ENCODE measurements at places on chromosomes 3 and 15.

- no peak for DNase-seq
These were observed 123.2 kb downstream of the PDCD6IP start for GRCh38 chr3:33921608-33922007.

GRCh38 chr3:12370758-12371157, 81.9 kb downstream of the PPARG start:
- no peak for DNase-seq

DNA sequence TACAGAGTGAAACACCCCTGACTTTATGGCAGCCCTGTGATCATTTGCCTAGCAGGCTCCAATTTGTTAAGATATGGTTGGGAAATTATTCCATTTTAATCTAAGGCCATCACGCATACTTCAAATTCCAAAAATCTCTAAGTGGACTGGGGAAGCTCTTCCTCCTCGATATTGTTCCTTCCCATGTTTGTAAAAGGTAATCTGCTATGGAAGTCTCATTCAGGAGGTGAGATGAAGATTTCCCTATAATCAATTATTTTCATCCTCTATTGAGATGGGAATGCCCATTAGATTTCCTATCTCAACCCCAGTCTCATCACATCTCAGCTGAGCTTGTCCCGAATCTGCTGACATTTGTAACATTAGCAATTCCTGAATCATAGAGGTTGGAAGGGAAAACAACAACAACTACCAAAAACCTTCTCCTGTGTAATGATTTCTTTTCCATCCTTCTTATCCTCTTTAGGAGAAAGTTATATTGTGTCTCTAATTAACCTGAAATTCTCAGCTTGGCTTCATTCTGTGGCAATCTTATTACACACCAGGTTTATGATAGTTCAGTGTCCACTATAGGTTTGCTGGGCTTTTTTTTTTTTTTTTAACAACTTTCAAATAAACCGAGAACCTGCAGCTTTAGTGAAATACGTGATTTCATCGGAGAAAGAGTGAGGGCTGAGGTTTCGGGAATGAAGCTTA, 2.2 kb upstream of the NR2F2 start:
- no peak for DNase-seq

DNA sequence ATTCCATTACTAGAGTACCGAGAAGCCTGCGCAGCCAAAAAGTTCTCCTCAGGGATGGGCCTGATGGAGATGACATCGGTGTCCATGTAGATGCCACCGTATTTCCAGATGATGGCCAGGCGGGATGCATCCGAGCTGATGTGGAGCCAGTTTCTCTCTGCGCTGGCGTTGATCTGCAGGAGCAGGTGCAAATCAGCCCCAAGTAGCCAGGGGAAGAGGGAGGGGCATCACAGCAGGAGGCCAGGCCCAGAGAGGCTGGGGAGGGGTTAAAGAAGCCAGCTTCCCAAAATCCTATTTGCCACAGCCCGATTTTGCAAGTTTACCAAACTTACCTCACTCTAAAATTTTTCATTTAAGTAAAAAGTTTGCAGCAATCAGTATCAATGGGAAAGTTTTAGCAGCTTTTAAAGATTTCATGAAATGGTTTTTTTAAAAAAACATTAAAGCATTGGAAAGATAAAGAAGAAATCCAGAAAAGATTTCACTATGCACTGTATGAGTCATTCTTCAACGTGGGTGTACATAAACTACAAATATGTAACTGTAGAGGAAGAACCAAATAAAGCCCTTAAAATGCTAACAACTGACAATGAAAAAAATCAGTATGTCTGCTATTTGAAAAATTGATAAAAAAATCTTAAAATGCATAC, 7.4 kb downstream of the A4GNT start:
- DNase-seq, result no peak

DNA sequence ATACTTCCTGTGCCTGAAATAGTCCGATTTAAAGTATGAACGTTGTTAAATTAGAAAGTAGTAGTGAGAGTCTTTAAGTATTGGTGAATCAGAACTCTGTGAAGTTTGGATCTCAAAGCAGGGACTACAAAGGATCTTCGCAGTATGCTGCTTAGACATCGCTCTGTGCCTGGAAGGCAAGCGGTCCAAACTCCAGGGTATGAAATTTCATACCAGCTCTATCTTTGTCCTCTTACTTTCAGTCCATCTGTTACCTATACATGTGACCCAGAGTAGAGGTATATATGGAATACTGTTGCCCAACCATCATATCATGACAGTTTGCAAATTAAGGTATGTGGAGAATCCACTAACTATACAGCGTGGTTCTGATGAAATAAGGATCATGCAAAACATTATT, 34.5 kb downstream of the VPS8 start:
- no peak for DNase-seq

- no peak for DNase-seq
These were observed 1.2 kb upstream of the DAZL start for GRCh38 chr3:16606398-16606797.

- no peak for DNase-seq
These were observed 61.6 kb upstream of the LRRFIP2 start for GRCh38 chr3:37236024-37236423.

DNA sequence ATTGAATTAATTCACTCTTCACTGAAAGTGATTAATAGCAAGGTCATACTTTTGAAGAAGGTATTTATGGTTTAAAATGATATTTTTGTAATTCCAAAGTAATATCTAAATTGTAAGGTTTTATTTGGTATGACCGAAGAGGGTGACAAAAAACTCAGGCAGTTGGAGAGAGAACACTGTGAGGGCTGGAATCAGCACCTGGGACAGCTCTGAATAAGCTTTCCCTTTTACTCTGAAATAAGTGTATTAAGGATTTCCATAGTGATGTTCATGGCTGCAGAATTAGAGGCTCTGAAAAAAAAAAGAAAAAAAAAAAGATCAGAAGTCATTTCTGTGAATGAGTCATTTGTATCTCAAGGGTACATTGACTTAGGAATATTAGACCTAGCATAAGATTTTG, 299.5 kb downstream of the IL5RA start:
- no peak for DNase-seq

GRCh38 chr3:190886945-190887344, 24.5 kb upstream of the GMNC start:
- no peak for DNase-seq

DNA sequence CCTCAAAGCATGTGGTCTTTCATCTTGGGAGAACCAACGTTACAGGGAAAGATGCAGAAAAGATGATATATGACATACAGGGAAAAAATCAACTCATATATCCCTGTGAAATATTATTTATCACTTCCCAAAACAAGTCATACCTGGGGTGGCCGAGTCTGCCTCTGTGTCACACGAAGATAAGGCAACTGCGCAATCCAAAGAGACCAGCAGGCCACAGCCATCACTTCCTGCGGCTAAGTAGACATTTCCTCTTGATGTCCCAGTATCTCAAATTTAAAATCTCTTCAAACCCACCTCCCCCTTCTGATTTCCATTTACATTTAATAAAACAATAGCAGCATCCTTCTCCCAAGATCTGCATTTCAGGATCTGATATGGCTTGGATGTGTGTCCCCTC, 71.5 kb downstream of the IGF2BP2 start:
- DNase-seq, result no peak

DNA sequence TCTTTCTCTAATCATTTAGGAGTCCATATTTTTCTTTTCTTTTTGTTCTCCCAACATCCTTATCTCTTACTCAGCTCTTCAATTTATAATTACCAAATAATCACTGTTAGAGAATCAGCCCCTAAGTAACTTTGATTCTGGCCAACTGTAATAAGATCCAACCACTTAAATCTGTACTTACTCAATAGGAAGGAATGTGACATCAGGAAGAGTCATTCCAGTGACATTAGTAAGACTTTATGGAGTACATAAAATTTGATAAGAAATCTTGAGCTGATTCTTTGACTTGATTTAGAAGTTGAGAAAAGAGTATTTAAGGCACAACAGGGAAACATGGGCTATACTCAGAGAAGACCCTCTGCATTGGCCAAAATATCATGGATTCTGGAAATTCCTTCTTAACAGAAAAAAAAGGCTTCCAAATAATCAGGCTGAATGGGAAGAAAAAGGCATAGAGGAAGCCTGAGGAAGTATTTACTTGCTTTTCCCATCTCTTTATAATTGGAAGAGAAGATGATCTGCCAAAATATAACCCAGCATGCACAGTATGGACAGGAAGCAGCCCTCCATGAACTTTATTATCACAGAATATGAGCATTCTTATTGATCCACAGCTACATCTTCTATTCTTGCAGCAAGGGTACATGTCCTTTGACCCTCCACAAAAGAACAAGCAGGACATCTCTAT, 289.7 kb upstream of the TPRG1 start:
- DNase-seq, result no peak

GRCh38 chr3:132180337-132180791, 136.8 kb upstream of the ACP3 start:
- DNase-seq, result no peak

DNA sequence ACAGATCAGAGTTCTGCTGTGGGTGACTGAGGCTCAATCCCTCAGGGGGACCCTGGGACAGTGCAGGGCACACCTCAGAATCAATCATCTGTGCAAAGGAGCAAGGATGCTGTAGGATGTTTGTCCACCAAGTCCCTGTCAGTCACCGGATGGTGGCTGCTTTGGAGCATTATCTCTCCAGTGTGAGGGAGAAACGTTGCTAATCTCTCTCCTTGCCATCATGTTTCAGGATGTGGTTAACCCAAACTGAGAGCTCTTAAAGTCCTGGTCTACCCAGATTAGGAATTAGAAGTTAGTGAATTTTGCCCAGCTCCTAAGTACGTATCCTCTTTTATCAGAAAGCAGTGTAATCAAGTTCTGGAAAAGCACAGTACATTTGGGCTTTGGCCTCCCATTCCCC, 26.2 kb upstream of the LRRC3B start:
- no peak for DNase-seq

DNA sequence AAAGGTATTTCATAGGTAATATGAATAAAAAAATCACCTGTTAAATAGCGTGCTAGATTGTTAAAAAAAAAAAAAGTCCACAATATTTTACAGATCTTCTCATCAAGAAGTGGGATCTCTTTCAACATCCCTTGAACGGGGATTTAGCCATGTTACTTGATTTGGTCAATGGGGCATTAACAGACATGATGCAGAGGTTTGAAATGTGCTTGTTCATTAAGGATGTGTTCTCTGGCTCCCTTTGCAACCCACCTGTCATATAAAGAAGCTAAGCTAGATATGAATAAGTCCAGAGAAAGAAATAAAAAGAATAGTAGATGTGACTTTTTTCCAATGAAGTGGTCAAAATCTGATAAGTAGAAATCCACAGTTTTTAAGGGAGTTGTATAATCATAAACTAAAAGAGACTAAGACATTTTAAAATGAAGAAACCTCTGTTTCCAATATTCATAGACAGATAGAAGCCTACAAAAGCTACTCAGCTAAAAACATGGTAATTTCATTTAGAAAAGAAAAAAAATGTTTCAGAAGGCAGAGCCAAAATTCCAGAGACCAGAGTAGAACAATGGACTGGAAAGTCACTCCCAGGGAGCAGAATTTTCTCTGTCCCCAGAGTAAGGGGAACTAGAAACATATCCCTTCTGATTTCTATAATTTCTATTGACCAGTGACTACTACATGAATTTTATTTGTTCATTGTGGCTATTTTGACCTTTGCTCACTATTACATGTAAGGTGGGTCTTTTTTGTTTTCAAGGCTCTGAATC, 79.2 kb downstream of the PLSCR2 start:
- DNase-seq, result no peak

Measured in activated CD4-positive, alpha-beta T cell treated with anti-CD3 and anti-CD28 coated beads for 1 hour (primary cell).